ENCODE measurements at places on chromosomes 13 and 19.
A peak's percentile ranks its signal among the peaks of the same experiment; 100 is the strongest.

DNA sequence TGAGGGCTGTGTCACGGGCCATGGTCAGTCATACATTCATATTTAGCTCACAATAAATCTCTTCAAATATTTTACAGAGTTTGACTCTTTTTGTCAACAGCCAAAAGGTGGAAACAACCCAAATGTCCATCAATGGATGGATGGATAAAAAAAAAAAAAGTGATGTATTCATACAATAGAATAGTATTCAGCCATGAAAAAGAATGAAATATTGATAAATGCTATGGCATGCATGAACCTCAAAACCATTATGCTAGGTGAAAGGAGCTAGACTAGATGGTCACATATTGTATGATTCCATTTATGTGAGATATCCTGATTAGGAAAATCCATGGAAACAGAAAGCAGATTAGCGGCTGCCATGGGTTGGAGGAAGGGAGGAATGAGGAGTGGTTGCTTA lies 16.2 kb downstream of the ADGRE2 start:
- DNase-seq, result no peak

DNA sequence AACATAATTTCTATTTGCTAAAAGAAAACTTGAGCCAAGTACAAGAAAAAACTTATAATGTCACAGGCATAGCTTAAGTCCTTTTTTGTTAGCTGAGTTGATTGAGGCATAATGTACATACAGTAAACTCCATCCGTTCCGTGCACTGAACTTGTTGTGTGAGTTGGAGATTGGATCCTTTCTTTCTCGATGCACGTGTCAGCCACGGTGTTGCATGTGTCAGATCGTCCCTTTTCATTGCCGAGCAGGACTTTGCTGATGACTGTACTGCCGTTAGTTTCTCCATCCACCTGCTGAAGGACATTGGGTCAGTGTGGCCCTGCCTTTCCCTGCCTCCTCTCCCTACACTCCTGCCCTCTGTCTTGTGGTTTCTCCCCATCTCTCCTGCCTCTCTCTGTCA lies 34.4 kb downstream of the IGFL2 start:
- DNase-seq, result no peak

DNA sequence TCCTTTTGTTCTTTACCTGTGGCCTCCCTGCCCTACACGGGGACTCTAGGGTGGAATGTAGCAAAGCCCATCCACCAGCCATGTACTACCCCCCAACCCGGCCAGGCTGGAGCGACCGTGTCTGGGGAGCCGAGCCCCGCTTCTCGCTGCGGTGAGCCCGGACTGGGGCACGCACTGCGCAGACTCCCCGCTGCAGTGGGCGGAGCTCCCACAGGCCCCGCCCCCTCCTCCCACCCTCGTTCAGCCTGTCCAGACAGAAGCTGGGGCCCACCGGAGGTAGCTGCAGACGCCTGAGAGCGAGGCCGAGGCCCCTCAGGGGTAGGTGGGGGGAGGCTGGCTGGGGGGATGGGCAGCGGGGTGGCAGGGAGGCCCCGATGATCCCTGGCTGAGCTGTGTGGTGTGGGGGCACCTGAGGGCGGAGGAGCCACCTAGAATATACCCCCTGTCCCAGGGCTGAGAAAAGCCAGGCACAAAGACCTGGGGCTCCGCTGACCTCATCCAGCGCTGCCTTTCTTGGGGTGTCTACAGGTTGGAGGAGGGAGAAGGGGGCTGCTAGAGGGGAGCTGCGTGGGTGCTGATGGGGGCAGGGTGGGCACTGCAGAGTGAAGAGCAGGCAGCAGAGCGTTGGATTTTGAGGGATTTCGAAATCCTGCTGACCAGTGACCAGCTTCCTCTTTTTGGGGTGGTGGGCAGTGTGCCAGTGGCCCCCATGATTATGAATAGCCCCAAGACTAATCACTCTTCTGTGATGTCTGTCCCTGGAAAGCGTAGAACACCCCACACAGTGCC lies 17.3 kb downstream of the PLD3 start:
- peak; percentile 21 for DNase-seq

GRCh38 chr13:110327051-110327721 lies 20.1 kb downstream of the COL4A2 start:
- no peak for DNase-seq

DNA sequence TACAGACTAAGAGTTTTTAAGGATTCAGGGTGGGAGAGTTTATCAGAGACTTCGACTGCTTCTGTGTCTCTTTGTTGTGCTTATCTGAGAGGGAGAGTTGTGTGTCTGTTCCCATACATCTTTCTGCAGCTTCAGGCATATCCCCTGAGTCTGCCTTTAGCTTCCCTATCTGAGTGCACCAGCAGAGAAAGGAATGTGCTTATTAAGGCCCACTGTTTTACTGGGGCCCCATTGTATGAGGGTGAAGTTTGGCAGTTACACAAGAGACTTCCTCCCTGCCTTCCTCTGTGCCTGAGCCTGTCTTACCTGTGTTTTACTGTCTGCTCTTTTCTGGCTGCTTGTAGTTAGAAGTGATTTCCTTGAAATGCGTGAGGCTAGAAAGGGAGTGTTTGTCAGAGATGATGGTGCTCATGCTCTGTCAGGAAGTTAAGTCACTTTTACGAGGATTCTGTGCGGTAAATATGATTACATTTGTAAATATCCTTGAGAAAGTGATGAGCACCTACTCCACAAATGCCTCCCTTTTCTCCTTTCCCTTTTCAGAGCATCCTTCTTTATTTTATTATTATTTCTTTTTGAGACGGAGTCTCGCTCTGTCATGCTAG lies 1228.9 kb upstream of the MIR17HG start:
- no peak for DNase-seq

DNA sequence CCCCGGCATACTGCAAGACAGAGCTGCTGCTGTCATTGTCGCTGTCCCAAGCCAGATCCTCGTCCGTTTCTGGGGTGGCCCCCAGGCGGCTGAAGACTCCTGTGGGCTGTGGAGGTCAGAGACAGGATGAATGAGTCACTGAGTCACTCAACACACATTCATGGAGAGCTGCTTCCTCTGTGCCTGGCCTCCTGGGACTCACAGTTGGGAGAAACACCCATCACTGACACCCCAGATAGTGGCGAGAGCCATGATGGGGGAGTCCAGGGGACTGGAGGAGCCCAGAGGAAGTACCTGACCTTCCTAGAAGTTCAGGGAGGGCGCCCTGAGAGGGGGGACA lies 26.0 kb downstream of the C19orf47 start:
- DNase-seq, result no peak

DNA sequence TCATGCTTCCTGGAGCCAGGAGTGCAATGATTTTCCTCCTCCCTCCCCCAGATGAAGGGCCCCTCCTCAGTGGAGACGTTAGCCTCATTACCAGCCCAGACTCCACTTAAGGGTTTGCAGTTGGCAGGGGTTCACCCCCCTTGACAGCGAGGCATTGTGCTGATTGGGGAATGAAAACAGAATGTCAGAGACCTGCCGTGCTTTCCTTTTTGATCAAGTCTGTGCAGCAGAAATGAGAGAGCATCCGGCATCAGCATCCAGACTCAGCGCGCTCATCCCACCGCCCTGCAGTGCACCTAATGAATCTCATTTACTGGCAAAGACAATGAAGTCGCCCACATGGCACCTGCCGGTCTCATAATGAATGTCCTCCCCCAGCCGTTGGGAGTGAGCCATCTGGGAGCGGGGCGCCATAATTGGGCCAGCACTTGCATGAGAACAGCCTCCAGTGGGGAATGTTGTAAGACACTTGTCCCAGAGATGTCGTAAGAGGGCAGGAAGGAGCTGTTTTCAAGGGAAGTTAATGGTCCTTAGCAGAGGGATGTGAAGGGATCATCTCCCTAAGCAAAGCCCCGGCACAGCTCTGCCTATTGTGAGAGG lies 98.3 kb upstream of the UQCRFS1 start:
- DNase-seq, result no peak
